SK-N-SH (cell line): ENCODE measurements at places on chromosomes 7 and 10. TPM values are rescaled to one million over a fixed set of nuclear protein-coding genes. Genes with fewer than 3 reads are reported as not detected.

The ZNF425 gene
- 1.4 and 1.6 TPM in 2 replicates for polyA plus RNA-seq

The PKD2L1 gene
- polyA plus RNA-seq: not detected in 2 replicates

The SPDYE9 gene
- polyA plus RNA-seq: 0.08 TPM in 1 of 2 replicates, not detected in the other

The AP1S1 gene
- polyA plus RNA-seq: 616 and 704 TPM in 2 replicates

- DNase-seq: peak; percentile 96
Observed at GRCh38 chr7:54932818-54933543, 85.8 kb upstream of the EGFR start.

DNA sequence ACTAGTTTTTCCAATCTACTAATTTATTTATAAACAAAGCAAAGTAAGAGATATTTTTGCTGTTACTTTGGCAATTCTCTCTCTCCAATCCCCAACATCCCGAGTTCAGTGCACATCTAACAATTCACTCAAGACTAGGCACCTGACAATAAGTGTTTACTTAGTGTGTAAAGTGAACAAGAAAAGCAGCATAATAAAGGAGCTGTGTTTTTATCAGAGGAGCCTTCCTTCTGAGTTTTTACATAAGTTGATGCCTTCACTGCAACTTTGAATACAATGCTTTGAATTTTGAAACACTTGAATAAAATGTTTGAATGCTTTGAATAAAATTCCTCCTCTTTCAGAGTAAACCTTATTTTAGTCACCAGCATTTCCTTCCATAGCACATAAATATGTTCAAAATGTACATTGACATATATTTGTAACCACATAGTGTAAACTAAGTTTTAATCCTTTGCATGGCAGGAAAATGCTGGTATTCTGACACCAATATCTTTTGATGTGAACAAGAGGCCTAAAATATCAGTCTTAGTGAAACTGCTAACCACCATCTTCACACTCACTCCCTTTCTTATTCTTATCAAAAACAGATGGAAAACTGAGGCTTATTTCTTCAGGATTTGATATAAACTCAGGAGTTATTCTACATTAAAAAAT is 11.4 kb downstream of the PDK4 start:
- DNase-seq: no peak
